Endodermal cell (in vitro differentiated cells): ENCODE measurements at places on chromosomes 4 and X.
A peak's percentile ranks its signal among the peaks of the same experiment; 100 is the strongest.

DNA sequence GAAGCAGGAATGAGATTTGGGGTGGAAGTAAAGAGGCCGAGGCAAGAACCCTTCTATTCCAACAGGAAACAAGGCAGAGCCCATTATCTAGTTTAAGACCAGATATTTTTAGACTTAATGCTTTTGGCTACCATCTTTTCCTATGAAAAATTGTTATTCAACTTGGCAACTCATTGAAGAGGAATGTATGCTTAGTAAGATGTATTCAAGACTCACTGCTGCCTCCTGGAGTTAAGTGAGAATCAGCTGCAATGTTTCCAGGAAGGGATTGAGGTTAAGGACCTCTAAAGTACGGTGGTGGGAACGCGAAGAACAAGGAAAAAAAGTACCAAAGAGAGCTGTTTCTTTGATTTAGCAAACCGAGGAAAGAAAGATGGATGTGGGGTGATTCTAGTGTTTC is 89.1 kb downstream of the RAPGEF2 start:
- DNase-seq: peak; percentile 62

DNA sequence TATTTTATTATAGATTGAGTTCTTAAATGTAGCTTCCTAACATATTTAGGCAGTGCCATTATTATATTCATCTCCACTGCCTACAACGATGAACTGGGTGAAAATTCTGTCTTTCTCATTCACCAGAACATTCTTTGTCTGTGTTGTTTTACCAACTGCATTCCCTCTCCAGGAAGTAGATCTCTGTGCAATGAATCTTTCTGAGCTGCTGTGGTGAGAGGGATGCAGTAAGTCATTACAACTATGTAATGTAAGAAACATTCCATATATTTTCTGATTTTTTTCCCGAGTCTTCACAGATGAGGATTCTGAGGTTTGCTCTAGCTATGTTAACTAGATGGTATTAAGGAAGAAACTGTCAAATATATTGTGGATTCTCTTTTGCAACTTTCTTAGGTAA is 811.9 kb upstream of the PCDH7 start:
- no peak for DNase-seq

GRCh38 chrX:112613686-112614085 is 66.1 kb downstream of the LHFPL1 start:
- DNase-seq: no peak

GRCh38 chrX:118353081-118353850 is 7.4 kb downstream of the WDR44 start:
- no peak for DNase-seq

- DNase-seq: no peak
Measured at GRCh38 chr4:7158081-7158750, 34.1 kb upstream of the SORCS2 start.

- no peak for DNase-seq
Measured at GRCh38 chr4:654503-654845, 19.6 kb downstream of the ATP5ME start.

- DNase-seq: no peak
Measured at GRCh38 chrX:123084797-123085196, 99.3 kb upstream of the GRIA3 start.

DNA sequence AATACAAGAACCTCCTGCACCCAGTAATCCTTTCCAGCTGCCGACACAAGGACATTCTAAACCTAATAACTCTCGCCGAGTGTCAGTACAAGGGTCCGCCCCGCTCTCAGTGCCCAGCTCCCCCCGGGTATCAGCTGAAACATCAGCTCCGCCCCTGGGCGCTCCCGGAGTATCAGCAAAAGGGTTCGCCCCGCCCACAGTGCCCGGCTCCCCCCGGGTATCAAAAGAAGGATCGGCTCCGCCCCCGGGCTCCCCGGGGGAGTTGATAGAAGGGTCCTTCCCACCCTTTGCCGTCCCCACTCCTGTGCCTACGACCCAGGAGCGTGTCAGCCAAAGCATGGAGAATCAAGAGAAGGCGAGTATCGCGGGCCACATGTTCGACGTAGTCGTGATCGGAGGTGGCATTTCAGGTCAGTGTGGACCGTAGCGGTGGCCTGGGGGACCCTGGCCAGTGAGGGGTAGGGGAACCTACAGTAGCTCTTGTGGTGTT is at the start of gene MAOA:
MAOA (plus strand) TSS at position 295 of the 490 bp plus-strand sequence; CDS start at position 338, 43 bp downstream.
- peak; percentile 80 for DNase-seq

- peak; percentile 75 for DNase-seq
Measured at GRCh38 chr4:77697860-77698590, 92.4 kb downstream of the CXCL13 start.

DNA sequence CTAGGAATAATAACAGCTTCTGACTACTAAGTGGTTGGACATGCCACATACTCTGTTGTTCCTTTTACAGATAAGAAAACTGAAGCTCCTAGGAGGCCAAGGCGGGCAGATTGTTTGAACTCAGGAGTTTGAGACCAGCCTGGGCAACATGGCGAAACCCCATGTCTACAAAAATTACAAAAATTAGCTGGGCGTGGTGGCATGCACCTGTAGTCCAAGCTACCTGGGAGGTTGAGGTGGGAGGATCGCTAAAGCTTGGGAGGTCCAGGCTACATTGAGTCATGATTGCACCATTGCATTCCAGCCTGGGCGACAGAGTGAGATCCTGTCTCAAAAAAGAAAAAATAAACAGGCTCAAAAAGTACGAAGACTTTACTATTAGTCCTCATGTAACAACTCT is 30.6 kb upstream of the PHF8 start:
- DNase-seq: no peak

DNA sequence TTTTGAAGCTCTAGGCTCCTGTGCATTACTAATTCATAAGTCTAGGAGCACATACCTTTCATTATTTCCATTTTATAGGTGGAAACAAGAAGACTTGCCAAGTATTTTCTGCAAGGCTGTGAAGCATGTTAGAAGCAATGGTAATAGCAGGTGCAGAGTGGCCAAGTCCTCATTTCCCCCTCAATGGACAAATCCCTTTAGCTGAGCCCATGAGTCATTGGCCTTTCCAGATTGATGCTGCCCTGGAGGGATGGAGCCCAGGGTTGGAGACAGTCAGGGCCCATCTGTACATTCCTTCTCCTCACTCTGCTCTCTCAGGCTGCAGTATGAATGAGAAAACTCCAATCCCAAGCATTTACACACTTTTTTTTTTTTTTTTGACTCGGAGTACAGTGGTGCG is 6.6 kb downstream of the MGST2 start:
- DNase-seq: no peak

GRCh38 chr4:46656071-46656470 is 253.0 kb downstream of the COX7B2 start:
- no peak for DNase-seq

- no peak for DNase-seq
Measured at GRCh38 chr4:185411849-185412248, 13.9 kb downstream of the UFSP2 start.

DNA sequence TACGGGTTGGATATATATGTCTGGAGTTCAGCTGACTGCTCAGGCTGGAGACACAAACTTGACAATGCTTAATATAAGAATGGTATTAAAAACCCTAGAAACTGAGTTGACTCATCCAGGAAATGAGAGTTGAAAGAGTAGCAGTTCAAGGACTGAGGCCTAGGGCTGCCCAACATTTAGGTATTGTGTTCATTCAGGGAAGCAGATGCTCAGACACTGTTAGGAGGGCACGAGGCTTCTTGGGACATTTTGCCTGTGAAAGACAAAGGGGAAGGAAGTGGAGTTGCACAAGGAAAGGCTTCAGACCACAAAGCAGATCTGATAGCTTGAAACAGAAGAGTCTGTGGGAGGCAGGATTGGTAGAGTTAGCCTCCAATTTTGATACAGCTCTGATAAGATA is 52.0 kb upstream of the HS3ST1 start:
- no peak for DNase-seq

GRCh38 chr4:85613901-85614300 is 139.0 kb downstream of the ARHGAP24 start:
- DNase-seq: no peak

DNA sequence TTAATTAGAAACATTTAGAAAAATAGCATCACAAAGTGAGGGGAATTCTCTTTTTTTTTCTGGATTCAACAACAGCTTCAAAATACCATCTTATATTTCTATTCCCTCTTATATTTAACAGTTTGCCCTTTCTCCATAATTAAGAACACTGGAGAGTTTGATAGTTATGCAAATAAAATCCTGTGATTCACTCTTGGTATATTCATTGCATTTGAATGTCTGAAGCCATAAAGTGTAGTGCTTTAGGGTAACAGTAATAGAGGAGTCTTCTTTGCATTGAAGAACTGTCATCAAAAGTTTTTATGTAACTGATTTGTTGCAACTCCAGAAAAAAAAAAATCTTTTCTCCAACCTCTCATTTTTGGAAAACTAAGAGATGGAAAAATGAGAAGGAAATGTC is 352.0 kb upstream of the GALNTL6 start:
- DNase-seq: no peak

DNA sequence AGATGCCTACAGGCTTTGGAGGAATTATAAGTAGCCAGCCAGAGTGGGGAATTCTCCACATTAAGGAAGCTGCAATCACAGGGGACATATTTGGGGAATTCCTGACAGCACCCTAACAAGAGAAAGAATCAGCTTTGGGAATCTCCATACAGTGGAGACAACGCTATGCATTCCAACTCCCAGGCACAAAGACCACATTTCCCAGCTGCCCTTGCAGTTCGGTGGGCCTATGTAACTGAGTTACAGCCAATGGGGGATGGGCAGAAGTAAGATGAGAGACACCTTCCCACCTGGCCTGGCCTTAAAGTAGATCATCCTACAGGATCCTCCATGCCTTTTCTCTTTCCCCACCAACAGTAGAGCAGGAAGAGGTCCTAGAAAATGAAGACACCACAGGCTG is 43.4 kb upstream of the CCKAR start:
- no peak for DNase-seq

DNA sequence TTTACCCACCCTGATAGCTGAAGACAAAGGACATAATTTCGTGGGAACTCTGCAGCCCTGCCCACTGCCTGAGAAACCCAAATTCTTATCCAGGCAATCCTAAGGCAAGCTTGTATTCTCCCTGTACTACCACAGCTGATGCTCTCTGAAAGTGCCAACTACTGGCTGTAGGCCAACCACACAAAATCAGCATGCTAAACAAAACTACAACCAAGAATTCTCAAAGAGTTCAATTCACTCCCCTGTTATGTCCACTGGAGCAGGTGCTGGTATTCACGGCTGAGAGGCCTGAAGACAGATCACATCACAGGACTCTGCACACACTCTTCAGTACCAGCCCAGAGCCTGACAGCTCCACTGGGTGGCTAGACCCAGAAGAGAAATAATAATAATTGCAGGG is 375.9 kb upstream of the NDST4 start:
- no peak for DNase-seq

- peak; percentile 41 for DNase-seq
Measured at GRCh38 chrX:135625995-135626394, 87.4 kb upstream of the CT45A1 start.

DNA sequence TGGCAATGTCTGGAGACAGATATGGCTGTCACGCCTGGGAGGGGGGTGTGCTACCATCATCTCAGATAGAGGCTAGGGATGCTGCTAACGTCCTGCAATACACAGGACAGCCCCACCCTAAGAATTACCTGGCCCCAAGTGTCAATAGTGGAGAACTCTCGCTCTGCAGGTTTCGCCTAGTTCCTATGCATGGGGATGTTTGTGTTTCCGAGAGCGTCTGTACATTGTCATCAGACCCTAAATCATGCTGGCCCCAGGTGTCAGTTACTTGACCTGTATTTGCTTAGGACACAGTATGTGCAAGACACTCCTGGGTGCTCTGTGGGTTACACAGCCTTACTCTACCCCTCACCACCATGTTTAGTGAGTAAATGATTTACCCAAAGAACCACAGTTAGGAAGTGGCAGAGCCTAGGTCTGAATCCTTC is 90.8 kb downstream of the AFF1 start:
- peak; percentile 66 for DNase-seq

DNA sequence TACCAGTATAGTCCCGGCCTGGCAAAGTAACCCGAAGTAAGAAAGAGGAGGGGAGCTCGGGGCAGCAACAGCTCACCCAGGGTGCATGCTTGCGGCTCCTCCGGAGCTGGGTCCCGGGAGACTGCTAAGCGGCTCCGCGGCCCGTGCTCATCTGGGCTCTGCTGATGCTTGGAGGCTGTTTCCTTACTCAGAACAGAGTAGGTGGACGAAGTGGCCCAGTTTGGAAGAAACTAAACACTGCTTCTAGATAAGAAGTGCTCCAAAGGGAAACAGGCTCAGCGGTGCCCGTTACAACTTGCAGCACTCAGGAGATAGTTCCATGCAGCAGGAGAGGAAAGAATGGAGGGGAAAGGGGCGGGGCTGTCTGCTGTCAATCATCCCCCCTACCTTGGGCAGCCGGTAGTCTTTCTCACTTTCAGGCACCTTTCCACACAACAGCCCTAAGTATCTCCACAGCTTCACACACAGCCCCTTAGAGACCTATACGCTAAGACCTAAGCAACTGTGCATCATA is at the start of gene COL4A6:
COL4A6 (minus strand) TSS at position 313 of the 514 bp plus-strand sequence; CDS start at position 87, 226 bp downstream.
- peak; percentile 90 for DNase-seq

DNA sequence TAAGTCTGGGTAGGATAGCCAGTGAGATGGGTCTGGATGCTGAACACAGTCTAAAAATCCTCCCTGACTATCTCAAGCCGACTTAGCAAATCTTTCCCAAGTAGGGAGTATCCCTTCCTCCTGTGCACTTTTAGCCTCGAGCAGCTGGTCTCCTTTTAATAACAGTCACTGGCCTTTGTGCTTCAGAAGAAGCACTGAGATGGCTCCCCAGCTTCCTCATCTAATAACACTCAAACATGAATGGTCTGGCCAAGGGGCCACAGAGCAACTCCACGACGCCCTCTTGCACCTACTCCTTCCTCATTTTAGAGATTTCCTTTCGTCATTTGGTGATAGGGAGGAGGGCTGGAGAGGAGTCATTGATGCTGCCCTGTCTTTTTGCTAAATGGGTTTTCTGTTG is 78.8 kb upstream of the TMEM150C start:
- DNase-seq: no peak
